Central memory CD4-positive, alpha-beta T cell (primary cell): ENCODE measurements at places on chromosomes 12 and 14.
A peak's percentile ranks its signal among the peaks of the same experiment; 100 is the strongest.

- peak; percentile 52 for DNase-seq
These were observed at the start of gene CCDC85C for GRCh38 chr14:99603471-99604277. Gene CCDC85C (minus strand): TSS chr14:99604207. CDS start chr14:99603959, 248 bp downstream.

DNA sequence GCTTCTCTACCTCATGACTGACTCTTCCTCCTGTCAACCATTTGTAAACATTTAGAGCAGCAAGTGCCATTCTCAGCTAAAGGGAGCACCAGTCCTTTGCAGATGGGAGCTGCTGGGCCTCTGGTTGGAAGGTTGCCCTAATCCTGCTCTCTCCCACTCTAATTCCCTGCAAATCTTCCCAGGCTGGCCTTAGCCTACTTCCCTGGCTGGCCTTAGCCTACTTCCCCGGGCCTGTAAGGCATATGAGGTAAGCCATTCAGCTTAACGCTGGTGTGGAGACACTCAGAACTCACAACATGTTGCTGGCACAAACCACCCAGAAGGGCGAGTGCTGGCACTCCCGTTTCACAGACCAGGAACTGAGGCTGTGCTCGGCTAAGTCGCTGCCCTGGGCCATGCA is 69.0 kb downstream of the CPSF2 start:
- no peak for DNase-seq

- DNase-seq: no peak
These were observed 375.4 kb upstream of the SFSWAP start for GRCh38 chr12:131335456-131335855.

DNA sequence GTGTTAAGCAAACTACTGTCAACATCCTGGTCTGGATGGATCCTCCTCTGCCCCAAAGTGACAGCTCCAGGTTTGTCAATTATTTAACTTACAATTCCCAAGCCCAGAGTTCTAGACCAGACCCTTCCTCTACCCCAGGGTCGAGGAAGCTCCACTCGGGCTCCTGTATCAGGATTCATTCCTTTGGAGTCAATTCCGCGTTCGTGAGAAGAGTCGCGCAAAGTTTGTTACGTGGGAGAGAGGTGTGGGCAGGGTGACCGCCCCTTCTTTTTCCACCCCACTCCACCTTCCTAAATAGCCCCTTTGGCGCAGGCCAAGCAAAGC is 479 bp downstream of the SEL1L start:
- no peak for DNase-seq

DNA sequence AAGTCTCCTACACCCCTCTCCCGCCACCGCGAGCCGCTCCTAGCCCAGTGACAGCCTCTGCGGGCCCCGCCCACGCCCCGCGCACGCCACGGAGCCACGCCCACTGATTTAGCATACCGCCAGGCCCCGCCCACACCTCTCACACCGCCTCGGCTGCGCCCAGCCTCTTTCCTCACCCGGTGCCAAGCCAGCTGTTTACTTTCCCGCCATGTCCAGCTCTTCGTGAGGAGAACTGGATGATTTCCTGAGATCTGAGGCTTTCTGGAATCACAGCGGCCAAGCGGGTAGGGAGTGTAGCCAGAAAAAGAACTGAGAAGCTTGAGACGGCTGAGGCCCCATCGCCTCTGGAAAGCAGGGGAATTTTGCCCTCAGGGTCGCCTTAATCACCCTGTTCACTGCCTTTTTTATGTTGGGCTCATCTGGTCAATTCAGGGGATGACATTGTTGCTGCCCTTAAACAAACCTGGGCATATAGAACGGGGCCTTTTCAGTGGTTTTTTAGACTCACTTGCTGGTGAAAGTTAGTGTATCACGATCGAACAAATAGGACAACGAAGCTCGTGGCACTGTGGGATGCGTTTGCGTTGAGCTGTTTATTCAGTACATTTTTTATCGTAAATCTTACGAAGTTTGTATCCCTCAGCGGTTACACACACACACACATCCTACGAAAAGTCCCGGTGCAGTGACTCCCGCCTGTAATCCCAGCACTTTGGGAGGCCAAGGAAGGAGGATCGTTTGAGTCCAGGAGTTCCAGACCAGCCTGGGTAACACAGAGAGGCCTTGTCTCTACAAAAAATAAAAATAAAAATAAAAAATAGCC is at the start of gene RNF212B:
Gene RNF212B, plus strand, starts transcription at position 165 of the 823 bp plus-strand sequence. CDS start 2,410 bp downstream, outside the sequence.
- peak; percentile 55 for DNase-seq

- no peak for DNase-seq
These were observed 41.8 kb downstream of the DGLUCY start for GRCh38 chr14:91155626-91156089.

GRCh38 chr12:54033980-54034784 is 1.3 kb downstream of the HOXC5 start:
- no peak for DNase-seq

GRCh38 chr12:105721891-105722290 is 391.4 kb downstream of the C12orf75 start:
- no peak for DNase-seq

- DNase-seq: no peak
These were observed 107.3 kb downstream of the SLCO1B3 start for GRCh38 chr12:20917819-20918218.

- DNase-seq: no peak
These were observed 63.6 kb upstream of the MON2 start for GRCh38 chr12:62403031-62403430.

GRCh38 chr12:123886931-123887582 is 85.6 kb downstream of the CCDC92 start:
- DNase-seq: no peak

DNA sequence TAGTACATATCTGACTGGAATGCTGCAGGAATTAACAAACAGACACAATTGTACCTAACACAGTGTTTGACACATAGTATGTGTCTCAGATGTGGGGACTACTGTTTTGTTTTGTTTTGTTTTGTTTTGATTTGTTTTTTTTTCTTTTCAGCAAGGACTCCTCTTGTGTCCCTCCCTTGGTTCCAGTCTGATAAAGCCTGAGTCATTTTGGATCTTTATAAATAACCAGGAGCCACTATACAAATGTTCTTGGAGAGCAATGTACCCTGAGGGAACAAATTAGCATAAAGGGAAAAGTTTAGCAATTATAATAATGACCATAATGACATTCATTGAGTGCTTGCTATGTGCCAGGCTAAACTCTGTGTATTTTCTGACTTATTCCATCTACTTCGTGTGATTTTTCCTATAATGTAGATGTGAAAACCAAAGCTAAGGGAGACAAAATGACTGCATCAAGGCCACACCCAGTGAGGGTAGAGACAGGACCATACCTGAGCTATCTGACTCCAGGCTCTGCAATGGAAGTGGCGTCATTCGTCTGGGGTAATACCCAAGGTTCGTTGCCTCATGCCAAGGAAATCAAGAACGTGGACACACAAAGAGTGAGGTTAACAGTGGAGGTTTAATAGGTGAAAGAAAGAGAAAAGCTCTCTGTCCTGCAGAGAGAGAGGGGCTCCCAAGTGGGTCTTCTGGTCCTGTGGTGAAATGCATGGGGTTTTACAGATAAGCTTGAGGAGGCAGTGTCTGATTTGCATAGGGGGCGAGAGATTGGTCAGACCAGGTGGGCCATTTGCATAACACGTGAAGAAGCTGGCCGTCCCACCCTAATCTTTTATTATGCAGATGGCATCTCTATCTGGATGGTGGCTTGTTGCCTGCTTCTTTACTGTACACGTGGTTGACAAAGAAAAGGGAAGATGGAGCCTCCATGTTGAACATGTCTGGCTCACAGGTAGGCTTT is 285.5 kb upstream of the SFSWAP start:
- no peak for DNase-seq

GRCh38 chr14:20617138-20618003 is 24.1 kb downstream of the OR6S1 start:
- DNase-seq: no peak

GRCh38 chr14:69531135-69531534 is 43.5 kb downstream of the CCDC177 start:
- no peak for DNase-seq

GRCh38 chr14:41868396-41868795 is 261.7 kb downstream of the LRFN5 start:
- no peak for DNase-seq

DNA sequence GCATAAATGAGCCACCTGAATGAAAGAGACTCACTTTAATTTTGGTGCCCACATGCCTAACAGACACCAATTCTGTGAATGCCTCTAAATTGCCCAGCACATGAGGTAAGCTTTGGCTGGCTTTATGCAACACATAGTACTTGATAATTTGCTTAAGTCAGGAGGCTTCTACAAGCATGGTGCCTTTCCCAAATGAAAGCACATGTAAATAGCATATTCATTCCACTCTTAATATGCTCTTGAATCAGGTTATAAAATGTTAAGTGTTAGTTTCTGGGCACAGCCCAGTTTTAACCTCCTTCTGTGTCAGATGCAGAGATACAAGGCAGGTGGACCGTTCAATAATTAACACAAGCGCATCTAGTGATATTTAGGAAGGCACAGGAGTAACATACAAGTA is 15.6 kb downstream of the TMCC3 start:
- DNase-seq: no peak

GRCh38 chr14:20750194-20750593 is 4.5 kb downstream of the EDDM3A start:
- DNase-seq: no peak

DNA sequence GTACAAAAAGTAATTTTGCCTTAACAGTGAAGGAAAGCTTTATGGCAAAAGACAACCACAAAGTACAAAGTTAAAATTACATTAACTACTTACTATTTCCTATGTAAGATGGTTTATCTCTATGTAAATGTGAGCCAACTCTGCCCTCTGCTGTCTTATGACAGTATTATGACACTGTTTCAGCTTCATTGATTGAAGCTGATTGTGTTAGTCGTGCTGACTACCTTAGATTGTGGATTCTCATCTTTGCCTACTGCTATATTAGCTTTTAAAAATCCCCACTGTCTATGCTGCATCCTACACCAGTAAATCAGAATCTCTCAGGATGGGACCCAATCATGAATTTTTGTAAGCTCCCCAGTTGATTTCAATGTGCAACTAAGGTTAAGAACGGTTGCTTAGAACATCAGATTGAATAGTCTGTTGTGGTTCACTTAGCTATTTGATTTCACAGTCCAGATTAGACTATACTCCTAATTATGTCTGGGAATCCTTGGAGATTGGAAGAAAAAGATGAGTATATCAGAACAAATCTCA is 12.2 kb upstream of the SPTB start:
- peak; percentile 52 for DNase-seq

DNA sequence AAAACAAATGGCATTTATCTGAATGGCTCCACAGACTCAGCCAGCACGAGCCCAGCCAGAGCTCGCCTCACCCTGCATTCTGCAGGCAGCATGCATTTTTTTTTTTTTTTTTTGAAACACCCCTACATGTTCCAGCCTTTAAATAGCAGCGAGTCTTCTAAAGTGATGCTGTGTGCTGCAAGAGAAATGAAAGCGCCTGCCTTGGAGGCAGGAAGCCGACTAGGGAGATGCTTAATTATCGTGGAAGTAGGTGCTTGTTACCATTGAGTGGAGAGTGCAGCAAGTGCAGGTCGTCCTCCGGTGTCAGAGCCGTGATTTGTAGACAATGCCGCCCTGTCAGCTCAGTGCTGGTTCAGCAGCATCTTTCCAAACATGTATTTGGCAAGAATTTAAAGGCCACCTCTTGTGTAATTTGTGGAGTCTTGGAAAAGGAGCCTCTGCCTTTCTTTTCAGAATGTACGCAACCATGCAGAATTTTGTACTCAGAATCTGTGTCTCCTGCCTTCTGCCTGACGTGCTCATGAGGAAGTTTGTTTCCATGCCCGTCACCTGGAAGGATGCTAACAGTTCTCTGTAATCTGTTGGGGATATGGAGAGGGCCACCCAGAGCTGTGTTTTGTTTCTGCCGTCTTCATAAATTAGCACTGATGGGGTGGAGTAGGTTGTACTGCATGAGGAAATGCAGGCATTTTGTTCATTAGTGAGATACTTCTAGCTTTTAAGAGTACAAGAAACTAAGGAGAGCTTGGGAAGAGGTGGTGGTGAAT is 345.9 kb upstream of the RGS6 start:
- DNase-seq: no peak

DNA sequence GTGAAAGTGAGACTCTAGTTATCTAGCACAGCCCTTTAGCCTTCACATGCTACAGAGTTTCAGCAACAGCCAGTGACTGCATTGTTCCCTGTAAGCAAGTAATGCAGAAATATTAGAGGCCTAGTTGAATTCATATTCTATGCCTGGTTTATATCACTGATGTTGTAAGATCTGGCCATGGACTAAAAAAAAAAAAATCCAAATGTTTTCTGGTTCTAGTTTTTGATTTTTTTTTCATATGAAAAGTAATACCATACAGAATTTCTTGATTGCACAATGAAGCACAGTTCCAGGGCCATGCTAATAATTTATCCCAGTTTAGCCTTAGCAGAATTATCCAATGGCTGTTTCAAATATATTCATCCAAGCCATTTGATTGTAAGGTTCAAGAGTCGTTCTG is 341.5 kb upstream of the DDHD1 start:
- no peak for DNase-seq

- no peak for DNase-seq
These were observed 252.3 kb upstream of the AVPR1A start for GRCh38 chr12:63403256-63403655.

- DNase-seq: peak; percentile 9
These were observed 18.8 kb upstream of the KRT78 start for GRCh38 chr12:52867642-52868041.

- no peak for DNase-seq
These were observed 182.5 kb downstream of the MSRB3 start for GRCh38 chr12:65461017-65461416.
